Posterior vena cava (tissue), 2 donors: ENCODE measurements at places on chromosomes 7 and 10.

DNA sequence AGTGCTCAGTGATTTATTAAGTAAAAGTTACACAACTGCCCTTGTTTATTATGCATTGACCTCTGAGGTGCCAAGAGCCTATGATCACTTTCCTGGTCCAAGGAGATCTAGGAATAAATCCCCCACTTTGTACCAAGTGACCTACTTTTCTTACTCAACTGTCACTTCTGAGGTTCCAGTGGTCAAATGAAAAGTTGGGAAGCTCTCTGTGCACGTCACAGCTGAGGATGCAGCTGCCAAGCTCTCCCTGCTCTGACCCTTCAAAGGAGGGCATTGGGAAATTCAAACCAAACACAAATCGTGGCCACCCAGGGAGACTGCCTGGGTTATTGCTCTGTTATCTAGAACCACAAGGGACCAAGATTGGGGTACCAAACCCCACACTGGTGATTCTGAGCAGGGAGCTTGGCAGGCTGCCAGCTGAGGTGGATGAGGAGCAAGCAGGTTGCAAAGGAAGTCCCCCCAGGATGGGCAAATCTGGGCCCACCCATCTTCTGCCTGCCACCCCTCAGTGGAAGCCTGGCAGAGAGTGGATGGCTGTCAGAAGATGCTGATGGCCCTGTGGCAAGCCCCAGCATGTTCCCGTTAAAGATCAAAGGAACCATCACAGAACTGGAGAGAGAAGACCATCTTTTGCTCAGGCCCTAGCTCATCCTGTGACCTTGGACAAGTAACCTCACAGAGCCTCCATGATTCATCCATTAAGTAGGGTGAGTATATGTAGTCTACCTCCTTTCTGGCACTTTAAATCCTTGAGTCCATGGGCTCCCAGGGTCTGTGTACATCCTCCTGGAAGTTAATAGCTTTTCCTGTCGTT is 106.8 kb downstream of the PPP1R3C start:
- DNase-seq = no peak

- no peak for DNase-seq
Measured at GRCh38 chr10:113228530-113228929, 278.5 kb downstream of the TCF7L2 start.

- DNase-seq = no peak
Measured at GRCh38 chr7:28607855-28608193, 195.5 kb downstream of the CREB5 start.

GRCh38 chr7:157787275-157787701 is 450.5 kb downstream of the DNAJB6 start:
- no peak for DNase-seq

DNA sequence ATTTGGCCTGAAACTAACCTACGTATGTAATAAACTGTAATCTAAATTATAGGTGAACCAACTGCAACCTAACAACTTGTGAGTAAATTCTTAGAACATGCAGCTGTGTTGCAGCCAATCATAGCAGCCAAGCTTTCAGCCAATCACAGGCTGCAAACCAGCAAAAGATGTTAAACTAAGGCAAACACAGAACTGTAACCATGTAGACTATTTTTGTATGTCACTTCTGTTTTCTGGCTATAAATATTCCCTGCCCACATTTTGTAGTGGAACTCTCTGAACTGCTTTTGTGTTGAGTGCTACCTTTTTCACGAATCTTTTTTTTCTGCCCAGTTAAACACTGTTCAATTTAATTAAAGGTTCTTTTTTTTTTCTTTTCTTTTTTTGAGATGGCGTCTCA is 28.2 kb upstream of the ZPBP start:
- DNase-seq = no peak

GRCh38 chr10:118370499-118370898 is 28.4 kb upstream of the FAM204A start:
- DNase-seq = no peak

DNA sequence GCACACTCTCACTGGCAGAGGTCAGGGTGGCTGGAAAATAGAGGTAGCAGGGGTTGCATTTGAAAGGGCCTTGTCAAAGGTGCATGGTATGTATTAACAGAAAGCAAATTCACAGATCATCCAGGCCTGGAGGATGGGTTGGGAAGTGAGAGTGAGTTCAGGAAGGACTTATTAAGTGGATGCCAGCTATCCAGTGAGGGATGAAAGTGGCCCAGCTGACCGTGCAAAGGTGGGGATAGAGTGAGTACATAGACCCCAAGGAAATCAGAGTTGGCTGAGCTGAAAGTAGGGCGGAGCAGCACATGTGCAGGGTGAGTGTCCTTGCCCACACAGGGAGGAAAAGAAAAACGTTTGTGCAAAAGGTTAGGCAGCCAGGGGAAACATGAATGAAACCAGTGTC is 58.1 kb downstream of the HECW1 start:
- no peak for DNase-seq

- DNase-seq = no peak
Measured at GRCh38 chr10:122375679-122376160, 1.2 kb downstream of the PLEKHA1 start.

DNA sequence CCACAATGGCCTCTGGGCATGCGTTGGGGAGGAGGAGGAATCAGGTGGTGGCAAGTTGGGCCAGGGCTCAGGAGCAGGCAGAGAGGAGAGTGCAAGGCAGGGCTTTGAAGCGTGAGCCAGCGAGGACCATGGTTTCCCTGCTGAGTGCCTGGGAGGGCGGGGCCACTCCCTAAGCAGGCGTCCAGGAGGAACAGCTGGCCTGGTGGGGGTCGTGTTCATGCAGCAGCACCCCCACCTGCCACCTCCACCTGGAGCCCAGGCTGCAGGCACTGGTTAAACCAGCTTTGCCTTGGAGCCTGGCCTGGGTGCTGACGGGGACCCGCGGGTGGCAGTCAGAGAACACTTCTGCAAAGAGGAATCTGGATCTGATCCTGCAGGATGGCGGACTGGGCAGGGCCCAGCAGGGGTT is 24.2 kb upstream of the AQP1 start:
- no peak for DNase-seq

DNA sequence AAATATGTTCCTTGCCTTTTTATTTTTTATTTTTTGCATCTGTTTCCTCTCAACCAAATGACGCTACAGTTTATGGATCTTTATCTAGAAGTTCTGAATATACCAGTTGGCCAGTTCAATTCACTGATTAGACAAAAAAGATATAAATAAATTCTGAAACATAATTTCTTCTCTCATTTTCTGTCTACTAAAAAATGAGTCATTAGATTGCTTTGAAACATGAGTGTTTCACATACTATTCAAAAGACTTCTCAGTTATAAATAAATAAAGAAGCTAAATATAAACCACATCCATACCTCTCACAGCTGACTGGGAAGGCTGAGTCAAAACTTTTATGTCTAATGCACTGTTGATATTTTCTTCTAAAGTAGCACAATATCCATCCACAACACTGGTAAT is 97.6 kb upstream of the GPR22 start:
- DNase-seq = no peak

GRCh38 chr7:101804967-101805366 is 12.5 kb upstream of the CUX1 start:
- peak; percentile 28 for DNase-seq

DNA sequence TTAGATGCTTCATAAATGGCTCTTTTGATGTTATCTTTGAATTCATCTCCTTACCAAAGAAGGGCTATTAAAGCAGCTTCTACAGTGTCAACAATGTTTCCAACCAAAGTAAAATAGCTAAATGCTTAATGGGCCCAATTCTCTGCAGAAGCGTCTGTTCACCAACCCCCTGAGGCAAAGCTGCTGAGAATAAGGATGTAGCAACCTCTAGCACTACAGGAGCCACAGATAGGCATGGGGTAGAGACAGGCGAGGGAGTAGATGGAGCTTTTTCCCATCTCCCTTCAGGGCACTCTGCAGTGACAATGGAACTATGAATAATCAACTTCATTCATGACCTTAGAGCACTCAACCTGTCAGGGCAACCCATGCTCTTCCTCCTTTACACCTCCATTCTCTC is 134.1 kb downstream of the FZD1 start:
- no peak for DNase-seq

GRCh38 chr10:101261702-101262101 is 32.4 kb upstream of the LBX1 start:
- no peak for DNase-seq

DNA sequence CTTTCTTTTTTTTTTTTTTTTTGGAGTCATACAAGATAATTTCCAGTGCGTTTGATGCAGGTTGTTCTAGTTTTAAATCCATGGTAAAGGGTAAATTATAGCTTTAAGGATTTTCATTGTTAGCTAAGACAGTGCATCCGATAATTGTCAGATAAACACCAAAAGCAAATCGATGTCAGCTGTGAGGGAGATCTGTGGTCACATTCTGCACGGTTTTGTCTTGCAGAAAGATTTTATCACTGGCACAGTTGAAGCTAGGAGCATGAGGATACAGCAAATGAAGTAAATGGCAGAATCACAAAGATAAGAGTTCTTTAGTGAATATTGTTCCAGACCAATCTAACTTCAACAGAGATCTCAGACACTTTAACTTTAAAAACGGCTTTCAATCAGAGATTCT is 648.8 kb upstream of the COBL start:
- no peak for DNase-seq

DNA sequence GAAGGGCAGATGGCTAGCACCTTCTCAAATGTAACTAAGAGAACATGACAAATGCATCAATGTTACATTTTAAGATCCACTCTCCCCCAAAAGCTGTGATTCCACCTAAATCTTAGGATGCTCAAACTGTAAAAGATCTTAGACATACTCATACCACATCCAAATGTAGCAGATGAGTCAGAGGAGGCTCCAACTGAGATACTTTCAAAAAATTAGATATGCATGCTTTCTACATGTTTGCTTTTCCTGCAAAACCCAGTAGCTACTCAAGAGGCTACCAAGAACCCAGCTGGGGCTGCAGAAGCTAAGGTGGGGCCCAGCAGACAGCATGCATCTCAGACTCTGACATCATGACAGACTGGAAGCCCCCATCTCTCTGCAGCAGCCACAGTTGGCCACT is 31.4 kb upstream of the FRMD4A start:
- no peak for DNase-seq

- no peak for DNase-seq
Measured at GRCh38 chr10:1454951-1455350, 282.4 kb downstream of the ADARB2 start.

DNA sequence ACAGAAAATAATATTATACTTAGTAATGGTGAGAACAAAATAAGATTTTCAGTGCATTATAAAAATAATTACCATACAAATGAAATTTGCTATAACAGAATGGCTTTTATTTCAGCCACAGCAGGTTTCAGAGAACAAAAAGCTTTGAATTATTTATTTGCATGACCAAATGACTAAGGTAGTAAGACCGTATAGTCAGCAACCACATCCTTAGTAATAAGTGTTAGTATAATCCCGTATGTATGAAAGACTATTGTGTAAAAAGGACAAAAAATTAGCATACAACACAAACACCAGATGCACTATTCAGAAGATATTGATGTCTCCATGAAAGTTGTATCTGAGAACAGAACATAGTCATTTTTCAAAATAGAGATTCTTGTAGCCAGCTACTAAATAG is 12.2 kb downstream of the PDZD8 start:
- no peak for DNase-seq

GRCh38 chr10:101229266-101230182 is at the start of gene LBX1:
LBX1 (minus strand) TSS chr10:101229463; CDS start chr10:101228815, 648 bp downstream.
- no peak for DNase-seq

GRCh38 chr7:98985406-98985805 is 107.1 kb downstream of the TRRAP start:
- DNase-seq = no peak

DNA sequence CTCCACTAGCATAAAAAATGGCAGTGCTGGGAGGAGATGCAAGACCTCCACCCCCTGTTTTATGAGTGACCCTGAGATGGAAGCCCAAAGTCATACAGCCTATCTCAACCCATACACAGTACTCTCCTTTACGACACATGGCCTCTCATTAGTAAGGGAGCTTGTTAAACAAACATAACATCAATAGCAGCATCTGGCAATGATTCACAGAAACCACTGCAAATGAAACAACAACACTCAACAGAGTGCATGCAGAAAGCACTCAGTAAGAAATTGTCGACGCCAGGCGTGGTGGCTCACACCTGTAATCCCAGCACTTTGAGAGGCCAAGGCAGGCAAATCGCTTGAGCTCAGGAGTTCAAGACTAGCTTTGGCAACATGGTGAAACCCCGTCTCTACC is 27.5 kb upstream of the FIGNL1 start:
- no peak for DNase-seq

- no peak for DNase-seq
Measured at GRCh38 chr10:5809527-5810154, 3.6 kb downstream of the GDI2 start.

GRCh38 chr7:45112648-45113047 is 1.2 kb upstream of the TBRG4 start:
- DNase-seq = no peak

DNA sequence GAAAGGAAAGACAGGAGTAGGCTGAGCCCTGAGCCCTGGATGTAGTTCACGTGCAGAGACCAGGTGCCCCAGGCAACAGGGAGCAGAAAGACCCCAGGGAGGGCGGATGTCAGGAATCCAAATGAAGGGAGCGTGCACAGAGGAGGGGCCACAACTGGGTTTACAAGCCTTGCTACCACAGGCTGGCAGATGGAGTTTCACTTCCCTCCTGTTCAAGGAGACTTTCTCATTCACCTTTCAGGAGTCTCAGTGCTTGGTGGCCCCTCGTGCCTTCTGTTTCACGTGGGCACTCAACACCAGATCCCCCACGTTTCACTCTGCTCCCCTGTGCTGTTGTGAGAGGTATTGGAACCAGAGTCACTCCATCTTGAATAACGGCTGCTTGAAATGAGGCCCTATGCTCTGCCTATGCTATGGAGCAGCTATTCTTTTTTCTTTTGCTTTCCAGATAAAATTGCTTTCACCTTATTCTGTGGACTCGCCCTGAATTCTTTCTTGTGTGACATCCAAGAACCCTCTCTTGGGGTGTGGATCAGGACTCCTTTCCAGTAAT is 601.4 kb upstream of the IGFBP3 start:
- DNase-seq = no peak

DNA sequence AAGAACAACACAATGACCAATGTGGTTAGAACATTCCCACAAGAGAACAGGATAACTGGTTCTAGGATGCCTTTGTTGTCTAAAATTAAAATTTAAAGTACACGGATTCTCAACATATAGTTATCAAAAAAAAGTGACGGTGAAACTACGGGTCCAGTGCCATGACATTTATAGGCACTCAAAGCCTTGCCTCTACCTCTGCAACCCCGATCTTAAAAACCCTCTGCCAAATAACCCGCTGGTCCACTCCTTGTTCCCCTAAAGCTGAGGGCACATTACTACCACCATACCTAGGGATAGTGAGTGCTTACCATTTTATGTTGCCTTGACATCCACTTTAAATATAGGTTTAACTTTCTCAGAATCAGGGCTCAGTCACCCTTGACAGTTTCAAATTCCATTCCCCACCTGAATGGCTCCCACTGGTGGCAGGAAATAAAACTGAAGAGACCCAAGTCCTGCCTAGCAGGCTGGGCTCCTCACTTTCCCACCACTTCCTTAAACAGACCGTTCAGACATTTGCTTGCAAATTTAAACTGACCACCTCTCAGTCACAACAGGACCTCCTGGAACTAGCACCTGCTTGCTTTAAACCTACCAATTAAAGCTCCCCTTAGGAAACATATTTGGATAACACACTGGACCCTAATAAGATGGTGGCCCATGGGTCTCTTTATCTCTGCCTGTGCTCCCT is 169.9 kb upstream of the ASAH2 start:
- no peak for DNase-seq

GRCh38 chr10:62199584-62199983 is 69.1 kb downstream of the RTKN2 start:
- DNase-seq = no peak
